Activated CD4-positive, alpha-beta T cell treated with anti-CD3 and anti-CD28 coated beads, Interleukin-2, amount 10 ng/mL, durations not matched to agents 24 days and 14 days (primary cell): ENCODE measurements at places on chromosomes 5 and 9.
A peak's percentile ranks its signal among the peaks of the same experiment; 100 is the strongest.

DNA sequence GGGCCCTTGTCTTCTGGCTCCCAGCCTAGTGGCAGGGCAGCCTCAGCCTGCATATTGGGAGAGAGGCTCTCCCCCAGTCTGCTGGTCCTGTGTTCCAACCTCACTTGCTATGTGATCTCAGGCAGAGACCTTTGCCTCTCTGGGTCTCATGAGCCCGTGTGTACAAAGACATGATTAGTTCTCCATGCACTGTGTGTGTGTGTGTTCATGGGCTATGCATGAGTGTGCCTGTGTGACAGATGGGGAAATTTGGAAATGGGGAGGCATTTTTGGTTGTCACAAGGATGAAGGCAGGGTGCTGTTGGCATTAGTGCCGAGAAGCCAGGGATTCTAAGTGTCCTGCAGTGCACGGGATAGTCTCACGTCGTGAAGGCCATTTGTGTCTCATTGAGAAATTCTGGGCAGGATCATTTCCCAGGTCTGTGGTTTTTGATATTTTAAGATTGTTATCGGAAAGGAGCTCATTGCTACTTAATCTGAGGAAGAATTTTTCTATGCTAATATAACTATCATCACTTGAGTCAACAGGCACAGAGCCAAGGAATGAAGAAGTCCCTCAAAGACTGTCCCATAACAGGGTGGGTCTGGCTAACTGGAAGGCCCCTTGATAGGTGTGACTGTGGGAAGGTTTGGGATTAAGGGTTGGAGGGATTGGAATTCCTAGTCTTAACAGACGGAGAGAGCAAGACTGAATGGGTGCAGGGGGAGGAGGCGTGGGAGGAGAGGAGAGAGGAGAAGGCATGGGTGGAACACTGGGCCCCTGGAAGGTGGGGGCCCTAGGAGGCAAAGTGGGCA, 168.5 kb downstream of the RGS3 start:
- no peak for DNase-seq

GRCh38 chr5:127060470-127060985, 12.8 kb downstream of the C5orf63 start:
- no peak for DNase-seq

- no peak for DNase-seq
Observed at GRCh38 chr5:146461319-146461718, 14.2 kb downstream of the TCERG1 start.

GRCh38 chr5:10827571-10827970, 66.5 kb upstream of the DAP start:
- DNase-seq, result no peak

DNA sequence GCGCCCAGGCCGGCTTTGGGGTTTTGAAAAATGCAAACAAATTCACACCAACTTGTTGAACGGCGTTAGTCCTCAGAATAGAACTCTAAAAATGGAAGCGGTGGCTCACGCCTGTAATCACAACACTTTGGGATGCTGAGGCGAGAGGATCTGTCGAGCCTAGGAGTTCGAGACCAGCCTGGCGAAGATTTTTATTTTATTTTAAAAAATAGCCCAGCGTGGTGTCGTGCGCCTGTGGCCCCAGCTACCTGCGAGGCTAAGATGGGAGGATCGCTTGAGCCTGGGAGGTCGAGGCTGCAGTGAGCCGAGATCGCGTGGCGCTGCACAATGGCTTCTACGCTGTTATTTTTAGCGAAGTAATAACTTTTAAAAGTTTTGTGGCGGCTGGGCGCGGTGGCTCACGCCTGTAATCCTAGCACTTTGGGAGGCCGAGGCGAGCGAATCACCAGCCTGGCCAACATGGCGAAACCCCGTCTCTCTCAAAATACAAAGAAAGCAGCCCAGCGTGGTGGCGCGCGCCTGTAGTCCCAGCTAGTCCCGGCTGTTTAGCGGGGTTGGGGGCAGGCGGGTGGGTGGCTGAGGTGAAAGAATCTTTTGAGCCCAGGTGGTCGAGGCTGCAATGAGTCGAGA, 694 bp upstream of the PLIN2 start:
- peak; percentile 80 for DNase-seq

- no peak for DNase-seq
Observed at GRCh38 chr9:19231904-19232822, 1.7 kb downstream of the DENND4C start.

DNA sequence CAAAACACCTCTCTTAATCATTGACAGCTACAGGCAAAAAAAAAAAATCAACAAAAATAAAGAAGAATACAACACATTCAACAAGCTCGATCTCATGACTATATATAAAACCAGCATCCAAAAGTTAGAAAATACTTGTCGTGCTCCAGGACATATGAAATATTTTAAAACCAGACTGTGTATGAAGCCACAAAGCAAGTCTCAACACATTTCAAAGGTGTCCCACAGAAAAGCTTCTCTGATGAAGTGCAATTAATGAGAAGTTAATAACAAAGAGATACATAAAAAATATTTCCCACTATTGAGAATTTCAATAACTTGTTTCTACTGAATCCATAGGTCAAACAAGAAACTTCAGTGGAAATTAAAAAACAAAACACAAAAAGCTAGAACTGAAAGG, 178.7 kb downstream of the PLK2 start:
- DNase-seq, result no peak

GRCh38 chr5:65981548-65981947, 55.2 kb downstream of the ERBIN start:
- DNase-seq, result no peak

- DNase-seq, result no peak
Observed at GRCh38 chr5:170963521-170963920, 101.7 kb downstream of the RANBP17 start.

DNA sequence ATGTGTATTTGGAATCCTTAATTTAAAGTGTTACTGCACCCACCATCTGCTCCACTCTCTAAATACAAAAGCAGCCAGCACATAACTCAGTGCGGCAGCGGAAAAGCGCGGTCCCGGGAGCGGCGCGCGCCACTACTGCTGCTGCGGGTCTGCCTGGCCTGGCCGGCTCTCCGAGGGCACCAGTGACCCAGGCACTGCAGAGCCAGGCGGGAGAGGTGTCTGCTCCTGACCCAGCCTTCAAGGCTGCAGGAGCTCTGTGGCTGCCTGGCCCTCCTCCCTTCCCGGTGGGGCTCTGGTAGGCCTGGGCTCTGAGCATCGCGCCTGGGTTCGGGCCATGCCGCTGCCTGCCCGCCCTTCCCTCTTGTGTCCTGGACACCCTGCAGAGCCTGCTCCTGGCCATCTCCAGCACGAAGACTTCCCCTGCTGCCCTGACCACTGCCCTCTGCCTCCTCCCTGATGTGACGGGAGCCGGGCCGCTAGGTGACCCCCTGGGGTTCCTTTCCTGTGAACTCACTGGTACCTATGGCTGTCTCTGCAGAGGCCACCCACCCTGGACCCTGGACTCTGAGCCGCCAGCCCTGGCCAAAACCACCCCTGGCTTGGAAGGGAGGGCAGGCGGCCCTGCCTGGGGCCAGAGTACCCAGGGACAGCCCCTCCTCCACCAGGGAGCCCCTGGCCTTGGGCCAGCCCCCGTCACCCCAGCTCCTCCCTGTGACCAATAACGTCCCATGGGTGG, 32.8 kb upstream of the UBAC1 start:
- DNase-seq, result no peak

DNA sequence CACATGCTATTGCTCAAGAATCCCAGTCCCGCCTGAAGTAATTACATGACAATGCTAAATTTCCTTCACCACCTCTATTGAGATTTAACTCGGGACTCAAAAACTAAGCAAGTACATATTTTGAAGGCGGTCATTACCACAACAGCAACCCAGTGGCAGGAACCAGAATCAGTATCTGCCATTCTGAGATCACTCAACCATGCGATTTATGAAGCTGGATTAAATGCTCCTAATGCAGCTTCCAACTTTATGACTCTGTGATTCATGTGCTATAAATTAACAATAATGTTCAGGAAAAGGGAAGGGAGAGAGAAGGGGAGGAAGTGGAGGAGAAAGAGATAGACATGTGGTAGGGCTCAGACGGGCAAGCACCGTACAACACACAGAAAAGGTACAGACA, 194.7 kb downstream of the DNAH5 start:
- no peak for DNase-seq

GRCh38 chr5:110923971-110924370, 147.5 kb upstream of the TSLP start:
- no peak for DNase-seq

GRCh38 chr9:101139082-101139481, 110.6 kb downstream of the PLPPR1 start:
- no peak for DNase-seq

DNA sequence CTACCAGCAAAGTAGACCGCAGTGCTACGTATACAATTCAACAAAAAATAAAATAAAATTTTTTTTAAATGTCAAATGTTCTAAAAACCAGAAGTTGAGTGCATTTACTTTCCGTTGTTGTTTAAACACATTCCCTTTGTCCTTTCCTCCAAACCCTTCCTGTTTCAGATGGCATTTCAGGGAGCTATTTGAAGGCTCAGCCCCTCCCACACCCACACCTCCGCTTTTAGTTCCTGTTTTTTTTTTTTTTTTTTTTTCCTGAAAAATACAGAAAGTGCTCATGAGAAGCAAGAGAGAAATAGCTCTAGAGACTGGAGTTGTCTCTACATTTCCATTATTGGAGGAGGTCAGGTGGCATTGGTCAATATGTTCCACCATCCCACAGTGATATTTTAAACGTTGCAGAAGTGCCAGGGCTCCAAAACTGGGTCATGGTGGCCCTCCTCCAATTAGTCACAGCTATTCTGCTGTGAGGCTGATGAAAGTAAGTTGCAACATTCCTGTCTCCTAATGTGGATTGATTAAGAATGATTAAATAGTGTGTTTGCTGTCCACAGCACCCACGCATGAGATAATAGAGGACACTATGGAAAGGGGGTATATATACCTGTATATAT, 106.9 kb downstream of the GABRG2 start:
- no peak for DNase-seq

GRCh38 chr9:125258160-125258785, 3.4 kb upstream of the GAPVD1 start:
- DNase-seq, result no peak

GRCh38 chr5:145975361-145976066, 39.1 kb downstream of the SH3RF2 start:
- no peak for DNase-seq

- no peak for DNase-seq
Observed at GRCh38 chr5:65855766-65856315, 70.5 kb upstream of the ERBIN start.

DNA sequence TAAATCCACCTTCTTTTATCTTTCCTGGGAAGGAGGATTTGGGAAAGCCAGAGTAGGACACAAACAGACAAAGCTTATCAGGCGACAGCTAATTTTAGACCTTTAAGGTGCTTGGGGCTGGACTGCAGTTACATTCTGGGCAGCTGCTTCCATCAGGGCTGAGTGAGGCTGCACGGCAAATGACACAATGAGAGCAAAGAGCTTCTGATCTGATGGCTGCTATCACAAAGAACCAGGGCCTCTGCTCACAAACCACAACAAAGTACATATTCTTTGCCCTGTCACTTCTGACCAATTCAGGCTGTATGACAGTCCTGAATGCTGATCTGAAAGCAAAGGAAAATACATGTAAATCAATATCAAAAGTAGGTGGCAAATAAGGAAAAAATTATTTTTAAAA, 93.1 kb downstream of the MRPS27 start:
- DNase-seq, result no peak

DNA sequence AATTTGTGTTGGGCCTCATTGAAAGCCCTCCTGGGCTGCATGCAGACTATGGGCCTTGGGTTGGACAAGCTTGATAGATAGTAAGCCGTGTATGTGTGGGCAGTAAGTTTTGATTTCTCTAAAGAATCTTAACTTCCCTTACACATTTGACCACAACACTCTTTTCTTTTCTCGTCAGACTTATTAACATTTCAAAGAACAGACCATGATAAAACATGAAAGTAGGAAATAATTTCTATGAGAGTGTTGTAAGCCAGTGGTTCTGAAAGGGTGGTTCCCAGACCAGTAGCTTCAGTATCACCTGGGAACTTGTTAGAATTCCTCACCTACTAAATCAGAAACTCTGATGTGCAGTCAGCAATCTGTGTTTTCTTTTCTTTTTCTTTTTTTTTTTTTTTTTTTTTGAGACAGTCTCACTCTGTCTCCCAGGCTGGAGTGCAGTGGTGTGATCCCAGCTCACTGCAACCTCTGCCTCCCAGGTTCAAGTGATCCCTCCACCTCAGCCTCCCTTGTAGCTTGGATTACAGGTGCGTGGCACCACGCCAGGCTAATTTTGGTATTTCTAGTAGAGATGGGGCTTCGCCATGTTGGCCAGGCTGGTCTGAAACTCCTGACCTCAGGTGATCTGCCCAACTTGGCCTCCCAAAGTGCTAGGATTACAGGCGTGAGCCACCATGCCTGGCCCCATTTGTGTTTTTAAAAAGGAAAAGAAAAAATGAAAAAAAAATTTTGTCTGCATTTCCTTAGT, 20.0 kb upstream of the GCNT1 start:
- no peak for DNase-seq

DNA sequence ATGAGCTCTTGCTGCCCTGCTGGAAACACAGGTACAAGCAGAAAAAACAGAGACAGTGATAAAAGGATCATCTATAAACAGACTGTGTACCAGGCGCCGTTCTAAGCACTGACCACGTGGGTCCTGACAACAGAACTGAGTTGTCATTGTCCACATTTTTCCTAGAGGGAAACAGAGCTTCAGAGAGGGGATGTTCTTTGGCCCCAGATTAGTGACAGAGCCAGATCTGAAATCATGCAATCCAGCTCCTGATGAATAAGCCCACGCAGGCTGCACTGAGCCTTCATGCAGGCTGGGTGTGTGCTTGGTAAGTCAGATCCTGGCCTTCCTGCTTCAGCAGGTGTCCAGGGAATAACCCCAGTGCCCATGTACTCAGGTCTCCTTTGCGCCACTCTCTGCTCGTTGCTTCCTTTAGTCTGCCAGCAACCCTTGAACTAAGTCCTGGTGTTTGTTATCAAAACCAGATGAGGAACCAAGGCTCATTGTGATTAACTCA, 22.8 kb upstream of the TCF7 start:
- DNase-seq, result no peak
